ENCODE measurements at places on chromosomes 12 and 14. TPM values are rescaled to one million over a fixed set of nuclear protein-coding genes. Genes with fewer than 3 reads are reported as not detected.

GRCh38 chr14:55699131-55700057, 119.4 kb downstream of the KTN1 start:
- peak; percentile 57 for DNase-seq

- no peak for DNase-seq
These were observed 64.2 kb downstream of the CLMN start for GRCh38 chr14:95255487-95255886.

GRCh38 chr12:2009623-2010022, 5.4 kb upstream of the DCP1B start:
- DNase-seq, result no peak

- DNase-seq, result no peak
These were observed 181.1 kb downstream of the ASCL1 start for GRCh38 chr12:103138538-103138937.

GRCh38 chr14:22544881-22545420, 44.1 kb downstream of the DAD1 start:
- DNase-seq, result no peak

DNA sequence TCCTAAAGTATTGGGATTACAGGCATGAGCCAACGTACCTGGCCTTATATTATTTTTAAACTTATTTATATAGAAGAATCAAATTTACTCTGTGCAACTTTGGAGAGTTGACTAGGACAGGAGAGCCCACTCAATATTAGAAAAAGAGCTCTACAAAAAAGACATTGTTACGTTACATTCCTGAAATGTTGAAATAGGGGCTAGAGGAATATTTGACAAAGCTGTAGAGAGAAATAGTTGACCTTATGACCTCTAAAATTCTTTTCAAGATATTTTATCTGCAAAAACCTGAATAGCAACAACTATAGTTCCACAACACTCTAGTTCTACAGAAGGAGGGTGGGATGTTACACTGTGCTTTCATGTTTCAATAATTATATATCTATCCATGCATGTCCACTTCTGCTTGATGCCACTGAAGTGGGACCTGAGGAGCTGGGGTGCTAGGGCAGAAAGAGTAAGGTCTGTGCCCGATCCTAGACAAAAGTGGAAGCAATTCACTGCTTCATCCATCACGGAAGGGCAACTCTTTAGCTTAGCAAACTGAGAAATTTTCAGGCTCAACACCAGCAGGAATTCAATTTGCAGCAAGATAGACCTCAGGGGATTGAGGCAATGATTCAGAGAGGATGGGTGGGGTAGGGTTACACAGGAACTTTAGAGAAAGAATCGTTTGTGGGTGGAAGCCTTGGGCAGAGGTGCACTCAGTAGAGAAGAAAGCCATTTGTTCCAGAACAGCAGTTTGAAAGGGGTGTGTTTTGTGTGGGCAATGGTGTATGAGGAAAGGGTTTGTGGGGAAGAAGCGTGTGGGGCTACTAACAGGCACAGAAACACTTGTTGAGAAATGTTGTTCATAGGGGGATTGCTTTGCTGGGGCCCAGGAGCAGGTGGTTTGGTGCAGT, 16.0 kb upstream of the RNASE10 start:
- DNase-seq, result peak; percentile 88

GRCh38 chr12:110640275-110641025, 26.5 kb downstream of the TCTN1 start:
- DNase-seq, result no peak

GRCh38 chr12:14367040-14367661, 1.7 kb downstream of the ATF7IP start:
- DNase-seq, result no peak

GRCh38 chr12:6140651-6141447, 16.4 kb upstream of the VWF start:
- DNase-seq, result peak; percentile 73

DNA sequence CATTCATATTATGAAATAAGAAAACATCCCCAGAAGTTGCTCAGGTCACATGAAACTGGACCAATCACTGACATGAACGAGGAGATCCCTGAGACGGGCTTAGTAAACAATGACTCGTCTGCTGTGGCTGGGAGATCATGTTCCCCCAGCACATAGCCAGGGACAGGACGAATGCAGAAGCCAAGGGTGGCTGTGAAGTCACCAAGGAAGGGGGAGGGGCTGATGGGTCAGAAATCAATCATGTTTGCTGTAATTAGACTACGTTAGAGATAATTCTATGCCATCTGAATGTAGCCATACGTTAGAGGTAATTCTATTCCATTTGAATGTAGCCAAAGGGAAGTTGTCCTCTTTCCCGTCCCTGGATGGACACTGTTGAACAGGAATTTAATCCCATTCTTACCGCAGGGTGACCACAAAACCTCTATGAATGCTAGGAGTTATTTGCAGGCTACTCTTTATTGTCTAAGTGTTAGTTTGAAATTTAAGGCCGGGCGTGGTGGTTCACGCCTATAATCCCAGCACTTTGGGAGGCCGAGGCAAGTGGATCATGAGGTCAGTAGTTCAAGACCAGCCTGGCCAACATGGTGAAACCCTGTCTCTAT, 332.9 kb downstream of the TMEM132D start:
- no peak for DNase-seq

DNA sequence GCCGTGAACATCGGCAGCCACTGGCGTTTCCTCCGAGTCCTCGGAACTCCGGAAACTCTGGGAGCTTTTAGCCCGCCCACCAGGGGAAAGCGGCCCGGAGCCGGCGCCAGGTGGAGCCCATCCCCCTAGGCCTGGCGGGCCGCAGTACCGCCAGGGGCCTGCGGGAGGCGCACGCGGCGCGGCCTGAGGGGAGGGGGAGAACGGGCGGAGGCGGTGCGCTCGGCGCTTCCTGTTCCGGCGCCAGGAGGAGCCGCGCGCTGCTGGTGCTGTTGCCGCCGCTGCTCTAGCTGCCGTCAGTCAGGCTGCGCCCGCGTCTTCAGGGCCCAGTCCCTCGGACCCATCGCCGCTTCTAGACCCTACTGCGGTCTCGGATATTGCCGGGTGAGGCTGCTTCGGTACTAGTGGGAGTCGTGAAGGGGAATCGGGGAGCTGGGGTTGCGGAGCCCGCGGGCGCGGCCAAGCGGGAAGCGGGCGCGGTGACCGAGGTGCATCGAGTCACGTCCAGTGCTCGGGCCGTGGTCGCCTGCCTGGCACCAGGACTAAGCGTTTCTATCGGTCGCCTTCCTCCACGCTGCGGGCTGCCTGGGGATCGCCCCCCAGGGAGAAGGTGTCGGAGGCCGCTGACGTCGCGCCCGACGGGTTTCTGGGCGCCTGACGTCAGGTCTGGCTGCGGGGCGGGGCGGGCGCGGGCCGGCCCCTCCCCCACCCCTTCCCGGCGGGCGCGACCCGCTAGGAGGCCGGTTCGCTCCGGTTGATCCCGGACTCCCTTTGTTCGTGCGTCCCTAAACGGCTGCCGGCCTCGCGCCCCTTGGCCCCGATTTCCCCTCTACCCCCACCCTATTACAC, at the start of gene MAPK1IP1L:
MAPK1IP1L (plus strand) TSS at position 225 of the 846 bp plus-strand sequence. CDS start 10,037 bp downstream, outside the sequence.
- DNase-seq, result peak; percentile 99

- DNase-seq, result no peak
These were observed 15.9 kb downstream of the PYROXD1 start for GRCh38 chr12:21453312-21453852.

- no peak for DNase-seq
These were observed 70.1 kb downstream of the PEBP1 start for GRCh38 chr12:118206107-118206412.

- no peak for DNase-seq
These were observed 66.4 kb upstream of the OTOGL start for GRCh38 chr12:80032946-80033345.

GRCh38 chr14:100469632-100470522, 117.3 kb downstream of the BEGAIN start:
- no peak for DNase-seq

DNA sequence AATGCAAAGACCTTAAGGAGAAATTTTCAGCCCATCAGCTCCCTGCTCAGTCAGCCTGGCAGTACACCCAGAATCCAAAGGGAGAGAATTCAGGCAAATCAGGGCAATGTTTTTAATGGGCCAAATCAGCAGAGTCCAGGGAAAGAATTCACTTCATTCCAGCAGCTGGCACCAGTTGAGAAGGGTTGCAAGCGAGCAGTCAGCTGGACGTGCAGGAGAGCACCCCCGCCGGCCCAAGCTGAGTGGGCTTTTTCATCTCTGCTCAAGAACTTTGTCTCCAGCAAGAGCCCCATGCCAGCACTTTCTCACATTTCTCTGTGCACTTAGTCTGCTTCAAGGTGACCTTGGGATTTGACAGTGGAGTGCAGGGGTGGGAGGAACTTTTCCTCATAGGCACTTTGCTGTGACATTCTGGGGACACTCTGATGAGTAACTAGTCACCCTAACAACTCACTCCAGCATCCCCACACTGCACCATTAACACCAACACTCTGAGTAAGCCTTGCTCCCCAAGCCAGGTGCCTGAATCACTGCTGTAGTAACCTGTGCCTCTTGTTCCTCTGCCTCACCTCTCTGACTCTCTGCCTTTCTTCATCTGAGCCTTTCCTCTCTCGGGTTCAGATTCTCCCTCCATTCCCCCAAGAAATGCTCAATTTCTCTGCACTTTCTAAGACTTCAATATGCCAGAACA, 2.2 kb downstream of the ENDOU start:
- DNase-seq, result peak; percentile 10

DNA sequence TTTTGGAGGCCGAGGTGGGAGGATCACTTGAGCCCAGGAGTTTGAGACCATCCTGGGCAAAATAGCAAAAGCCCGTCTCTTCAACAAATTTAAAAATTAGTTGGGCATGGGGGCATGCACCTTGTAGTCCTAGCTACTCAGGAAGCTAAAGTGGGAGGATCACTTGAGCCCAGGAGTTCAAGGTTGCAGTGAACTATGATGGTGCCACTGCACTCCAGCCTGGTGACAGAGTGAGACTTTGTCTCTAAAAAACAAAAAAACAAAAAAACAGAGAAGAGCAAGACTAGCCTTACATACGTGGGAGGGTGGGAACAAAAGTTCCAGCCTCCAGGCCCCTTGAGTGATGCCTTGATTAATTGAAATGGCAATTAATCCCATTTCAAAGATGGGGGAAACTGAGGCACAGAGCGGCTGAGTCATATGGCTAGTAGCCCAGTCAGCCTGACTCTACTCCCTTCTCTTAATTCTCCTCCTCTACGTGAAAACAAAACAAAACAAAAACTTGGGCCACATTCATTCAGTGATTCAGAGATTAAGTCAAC, 3.3 kb upstream of the FAM222A start:
- no peak for DNase-seq

GRCh38 chr14:75044752-75045151, 6.5 kb downstream of the MLH3 start:
- DNase-seq, result no peak

GRCh38 chr14:24883576-24883975, 166.4 kb downstream of the STXBP6 start:
- DNase-seq, result no peak

GRCh38 chr12:97452230-97452629, 10.4 kb upstream of the RMST start:
- no peak for DNase-seq

DNA sequence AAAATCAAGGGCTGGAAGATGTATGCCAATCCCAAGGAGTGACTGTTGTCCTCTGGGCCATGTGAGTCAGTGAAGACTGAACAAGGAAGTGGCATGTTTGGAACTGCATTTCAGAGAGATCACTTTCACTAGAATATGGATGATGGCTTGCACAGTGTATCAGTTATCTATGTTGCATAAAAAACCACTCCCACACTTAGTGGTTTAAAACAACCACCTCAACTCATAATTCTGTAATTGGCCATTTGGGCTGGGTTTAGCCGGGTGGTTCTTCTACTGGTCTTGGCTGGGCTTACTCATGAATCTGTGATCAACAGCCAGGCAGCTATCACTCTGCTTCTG, 15.4 kb downstream of the BDKRB1 start:
- DNase-seq, result no peak

- no peak for DNase-seq
These were observed 3.8 kb downstream of the CS start for GRCh38 chr12:56296295-56296694.

DNA sequence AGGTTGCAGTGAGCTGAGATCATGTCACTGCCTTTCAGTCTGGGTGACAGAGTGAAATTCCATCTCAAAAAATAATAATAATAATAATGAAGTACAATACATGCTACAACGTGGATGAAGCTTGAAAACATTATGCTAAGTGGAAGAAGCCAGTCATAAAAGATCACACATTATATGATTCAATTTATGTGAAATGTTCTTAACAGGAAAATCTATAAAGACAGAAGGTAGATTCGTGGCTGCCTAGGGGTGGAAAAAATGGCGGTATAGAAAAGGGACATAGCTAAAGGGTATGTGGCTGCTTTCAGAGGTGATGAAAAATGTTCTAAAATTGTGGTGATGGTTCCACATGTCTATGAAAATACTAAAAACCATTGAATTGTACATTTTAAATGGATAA, 41.0 kb upstream of the AMIGO2 start:
- DNase-seq, result no peak

DNA sequence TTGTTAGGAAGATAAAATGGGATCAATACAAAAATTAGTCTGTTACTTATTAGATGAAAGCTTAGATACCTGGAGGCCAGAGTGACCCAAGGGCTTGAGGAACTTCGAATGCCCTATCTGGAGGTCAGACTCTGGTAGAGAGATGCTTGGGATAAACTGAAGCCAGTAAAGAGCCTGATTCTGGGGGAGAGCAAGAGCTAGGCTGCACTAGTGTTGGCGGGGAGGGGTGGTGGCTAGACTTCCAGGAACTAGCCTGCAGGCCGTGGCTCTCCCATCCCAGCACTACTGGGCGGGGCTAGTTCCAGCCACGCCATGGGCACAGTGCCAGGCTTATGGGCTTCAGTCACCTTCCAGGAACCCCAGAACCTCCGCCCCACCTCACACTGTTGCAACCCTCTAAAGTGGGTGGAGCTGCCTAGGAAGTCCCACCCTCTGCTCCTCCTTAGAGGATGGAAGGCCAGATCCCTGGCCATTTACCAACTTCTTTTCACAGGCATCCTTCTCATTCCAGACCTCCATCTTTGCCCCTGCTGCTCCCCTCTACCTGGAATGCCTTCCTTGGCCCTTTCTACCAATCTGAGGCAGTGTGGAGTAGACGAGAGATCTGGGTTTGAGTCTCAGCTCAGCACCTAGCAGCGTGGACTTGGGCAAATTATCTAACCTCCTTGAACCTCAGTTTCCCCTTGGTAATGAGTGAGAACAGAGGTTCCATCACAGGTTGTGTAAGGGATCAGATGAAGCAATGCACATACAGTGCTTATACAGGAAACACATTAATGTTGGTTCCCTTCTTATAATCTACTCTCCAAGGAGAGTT, 6.3 kb upstream of the NFE2 start:
- DNase-seq, result peak; percentile 69

Gene LMO3
- total RNA-seq, result 3.2 TPM

Gene LGR5
- total RNA-seq, result not detected

Gene CCNK
- total RNA-seq, result 28.6 TPM

Gene PDZRN4
- not detected for total RNA-seq

Gene MGP
- 16.8 TPM for total RNA-seq

Gene C12orf50
- not detected for total RNA-seq

Gene HOXC6
- total RNA-seq, result 5.6 TPM

All from osteoblast (primary cell).